AG09309 (cell line): ENCODE measurements at places on chromosomes 3 and 15.
A peak's percentile ranks its signal among the peaks of the same experiment; 100 is the strongest.

DNA sequence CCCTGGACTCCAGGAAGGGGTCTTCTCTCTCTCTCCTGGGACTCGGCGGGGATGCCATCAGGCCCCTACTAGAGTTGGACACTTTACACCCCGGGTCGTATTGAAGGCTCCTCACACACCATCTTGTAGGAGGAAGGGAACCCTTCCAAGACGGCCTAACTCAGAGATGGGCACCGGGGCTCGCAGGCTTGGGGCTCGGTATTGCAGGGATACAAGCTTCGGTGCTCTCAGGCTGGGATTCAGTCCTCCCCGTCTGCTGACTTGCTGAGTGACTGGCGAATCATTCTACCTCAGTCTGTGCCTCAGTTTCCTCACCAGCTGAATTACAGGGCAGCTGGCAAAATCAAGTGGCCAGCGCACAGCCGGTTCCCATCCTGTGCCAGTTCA is 419 bp upstream of the CALML4 start:
- no peak for DNase-seq

- no peak for DNase-seq
Observed at GRCh38 chr3:140006331-140006730, 71.3 kb downstream of the CLSTN2 start.

- no peak for DNase-seq
Observed at GRCh38 chr3:137294139-137294538, 336.4 kb downstream of the IL20RB start.

DNA sequence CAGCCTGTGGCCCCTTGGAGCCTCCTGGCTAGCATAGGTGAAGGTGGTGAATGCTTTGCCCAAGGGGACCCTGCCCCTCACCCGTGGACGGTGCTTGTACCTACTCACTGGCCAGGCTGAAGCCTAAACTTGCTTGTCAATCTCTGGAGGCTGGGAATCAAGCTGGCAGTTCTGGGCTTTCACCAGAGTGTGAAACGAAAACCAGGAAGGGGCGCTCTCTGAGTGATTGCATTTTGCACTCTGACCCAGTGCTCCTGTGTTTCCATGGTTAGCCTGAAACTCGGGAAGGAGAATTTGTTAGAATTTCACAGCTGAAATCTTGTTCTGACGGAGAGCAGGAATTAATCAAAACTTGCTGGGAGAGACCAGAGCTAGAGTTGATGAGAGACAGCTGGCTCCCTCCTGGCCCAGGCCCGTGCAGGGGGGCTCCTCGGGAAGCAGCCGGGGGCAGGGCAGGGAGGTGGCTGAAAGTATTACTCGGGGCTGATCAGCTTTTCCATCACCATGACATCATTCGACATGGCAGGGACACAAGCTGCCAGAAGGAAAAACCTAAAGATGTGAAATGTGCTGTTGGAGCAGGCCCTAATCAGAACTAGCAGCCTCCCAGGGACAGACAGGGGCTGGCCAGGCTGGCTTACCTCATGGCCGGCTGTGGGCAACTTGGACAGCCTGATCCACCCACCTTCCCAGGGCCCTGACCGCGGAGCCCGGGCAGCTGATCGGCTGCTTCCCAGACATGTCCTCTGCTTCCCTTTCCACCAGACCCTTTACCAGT is 323.6 kb upstream of the CTDSPL start:
- no peak for DNase-seq

DNA sequence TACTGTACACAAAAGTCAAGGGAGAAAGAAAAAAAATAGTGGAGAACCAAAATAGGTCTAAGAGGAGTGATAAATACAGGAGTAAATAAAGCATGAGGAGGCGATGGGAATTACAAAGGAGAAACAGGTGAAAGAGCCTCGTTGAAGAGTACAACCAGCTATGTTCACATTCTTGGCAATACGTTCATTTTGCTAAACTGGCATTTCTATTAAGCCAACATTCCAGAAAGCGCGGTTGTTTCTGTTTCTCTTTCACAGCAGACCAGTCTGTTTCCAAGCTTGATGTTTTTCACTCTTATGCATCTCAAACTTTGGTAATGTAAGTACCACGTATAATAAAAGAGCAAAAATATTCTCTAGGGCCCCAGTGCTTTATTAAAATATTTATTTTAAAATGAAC is 74.5 kb downstream of the NSUN3 start:
- DNase-seq, result no peak

- DNase-seq, result no peak
Observed at GRCh38 chr3:71488882-71489281, 94.6 kb downstream of the FOXP1 start.

GRCh38 chr3:25604107-25604805 is 60.5 kb downstream of the TOP2B start:
- DNase-seq, result peak; percentile 67

- no peak for DNase-seq
Observed at GRCh38 chr3:138724443-138724842, 110.3 kb downstream of the PIK3CB start.

DNA sequence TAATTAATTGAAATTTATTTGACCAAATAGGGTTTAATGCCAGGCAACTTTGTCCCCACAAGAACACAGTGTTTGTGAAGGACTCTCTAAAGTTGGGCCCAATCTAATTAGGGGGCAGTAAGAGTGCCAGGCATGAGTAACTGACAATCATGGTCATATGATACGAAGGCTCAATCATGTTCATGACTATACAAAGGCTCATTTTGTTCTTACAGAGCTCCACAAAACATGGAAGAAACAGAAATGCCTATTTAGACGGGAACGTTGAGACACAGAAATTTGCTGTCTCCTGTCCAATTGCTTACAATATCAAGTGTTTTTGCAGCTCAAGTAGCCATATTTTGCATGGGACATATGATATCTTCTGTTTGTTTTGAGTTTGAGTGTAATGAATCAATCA is 391.1 kb downstream of the SI start:
- no peak for DNase-seq

DNA sequence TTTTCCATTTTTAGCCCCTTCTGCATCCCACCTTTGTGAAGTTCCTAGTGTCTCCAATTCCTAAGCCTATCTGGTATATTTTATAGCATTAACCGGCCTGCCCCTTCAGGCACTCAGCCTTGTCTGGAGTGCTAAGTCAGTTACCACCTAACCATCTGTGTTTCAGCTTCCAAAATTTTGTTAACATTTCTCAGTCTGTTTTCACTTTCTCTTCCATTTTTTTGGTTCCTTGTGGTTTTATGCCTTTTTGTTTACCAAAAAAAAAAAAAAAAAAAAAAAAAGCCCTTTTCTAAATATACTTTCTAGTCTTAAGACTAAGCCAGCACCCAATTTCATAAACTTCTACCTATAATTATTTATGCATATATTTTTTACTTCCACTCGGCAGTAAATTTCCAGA is 92.4 kb downstream of the CSNK1G1 start:
- no peak for DNase-seq

GRCh38 chr3:182241766-182242488 is 530.2 kb downstream of the SOX2 start:
- no peak for DNase-seq

- DNase-seq, result no peak
Observed at GRCh38 chr3:9496893-9497292, 56.7 kb downstream of the LHFPL4 start.

DNA sequence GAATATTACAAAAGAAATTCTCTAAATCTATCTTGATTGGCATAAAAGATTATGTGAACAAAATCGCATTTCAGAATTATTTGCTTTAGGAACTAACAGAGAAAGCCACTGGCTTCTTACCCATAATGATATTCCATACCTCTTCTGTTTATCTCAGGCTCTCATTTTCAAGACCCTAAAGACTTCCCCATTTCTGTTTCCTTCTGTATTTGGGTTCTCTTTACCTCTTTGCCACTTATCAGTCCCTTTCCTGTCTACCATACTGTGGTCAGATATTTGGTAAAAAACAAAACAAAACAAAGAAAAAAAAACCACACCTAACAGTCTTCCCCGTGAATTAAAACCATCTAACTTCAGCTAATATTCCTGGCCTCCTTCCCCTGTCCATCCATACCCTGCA is 108.5 kb downstream of the LRRC28 start:
- no peak for DNase-seq

DNA sequence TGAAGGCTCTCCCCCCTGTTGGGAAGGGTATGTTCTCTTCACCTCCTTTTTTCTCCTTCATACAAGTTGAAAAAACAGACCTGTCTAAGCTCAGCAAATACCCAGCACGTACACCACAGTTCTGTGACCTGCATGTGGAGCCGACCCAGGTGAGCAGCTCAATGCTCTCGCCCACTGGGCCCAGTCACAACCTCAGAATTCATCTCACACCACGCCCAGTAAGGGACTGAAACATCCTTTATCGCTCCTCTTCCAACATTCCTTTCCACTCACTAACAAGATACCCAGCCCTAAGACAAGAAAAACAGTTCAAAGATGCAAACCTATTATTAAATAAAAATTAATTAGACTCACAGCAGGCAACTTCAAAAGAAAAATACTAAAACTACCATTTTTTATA is 68.9 kb downstream of the FOXP1 start:
- DNase-seq, result no peak

DNA sequence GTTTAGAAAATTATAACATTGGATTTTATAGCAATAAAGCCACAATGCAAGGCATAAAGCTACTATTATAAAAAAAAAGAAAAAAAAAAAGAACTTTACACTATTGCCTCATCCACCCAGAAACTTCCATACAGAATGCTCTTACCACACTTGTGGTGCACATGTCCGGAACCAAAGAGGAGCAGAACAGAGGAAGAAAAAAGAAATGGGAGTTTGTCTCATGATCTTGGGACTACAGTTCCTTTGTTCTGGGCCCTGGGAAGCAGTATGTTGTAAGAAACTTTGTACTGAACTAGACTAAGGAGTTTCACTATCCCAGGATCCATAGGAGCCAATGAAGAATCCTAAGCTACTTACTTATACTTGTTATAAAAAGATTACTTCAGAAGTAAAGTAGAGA is 36.1 kb downstream of the FMN1 start:
- no peak for DNase-seq

DNA sequence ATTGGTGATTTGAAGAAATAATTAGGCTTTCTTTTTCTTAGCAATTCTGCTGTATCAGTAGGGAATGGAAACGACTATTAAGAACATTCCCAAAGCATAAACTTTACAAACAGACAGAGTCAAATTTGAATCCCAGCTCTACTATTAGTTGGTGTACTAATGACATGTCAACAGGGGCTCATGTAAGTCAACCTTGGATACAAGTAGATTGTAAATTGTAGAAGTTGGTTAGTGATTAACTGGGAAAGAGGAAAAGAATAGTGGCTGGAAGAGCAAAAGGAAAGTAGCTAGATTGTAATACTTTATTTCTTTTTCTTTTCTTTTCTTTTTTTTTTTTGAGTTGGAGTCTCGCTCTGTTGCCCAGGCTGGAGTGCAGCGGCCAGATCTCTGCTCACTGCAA is 38.6 kb upstream of the DPPA4 start:
- DNase-seq, result no peak

DNA sequence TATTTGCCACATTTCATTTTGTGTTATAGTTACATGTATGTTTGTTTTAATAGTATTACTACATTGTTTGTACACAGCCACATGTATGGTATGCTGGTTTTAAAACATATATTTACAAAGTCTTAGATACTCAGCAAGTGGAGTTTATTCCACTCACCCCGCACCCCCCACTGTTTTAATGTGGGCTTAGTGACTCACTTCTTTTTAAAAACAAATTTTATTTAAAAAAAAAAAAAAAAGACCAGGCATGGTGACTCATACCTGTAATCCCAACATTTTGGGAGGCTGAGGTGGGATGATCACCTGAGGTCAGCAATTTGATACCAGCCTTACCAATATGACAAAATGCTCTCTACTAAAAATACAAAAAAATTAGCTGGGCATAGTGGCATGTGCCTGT is 26.9 kb upstream of the TJP1 start:
- no peak for DNase-seq
